Activated naive CD4-positive, alpha-beta T cell treated with anti-CD3 and anti-CD28 coated beads for 36 hours (primary cell): ENCODE measurements at places on chromosomes 7 and 10.
A peak's percentile ranks its signal among the peaks of the same experiment; 100 is the strongest.

DNA sequence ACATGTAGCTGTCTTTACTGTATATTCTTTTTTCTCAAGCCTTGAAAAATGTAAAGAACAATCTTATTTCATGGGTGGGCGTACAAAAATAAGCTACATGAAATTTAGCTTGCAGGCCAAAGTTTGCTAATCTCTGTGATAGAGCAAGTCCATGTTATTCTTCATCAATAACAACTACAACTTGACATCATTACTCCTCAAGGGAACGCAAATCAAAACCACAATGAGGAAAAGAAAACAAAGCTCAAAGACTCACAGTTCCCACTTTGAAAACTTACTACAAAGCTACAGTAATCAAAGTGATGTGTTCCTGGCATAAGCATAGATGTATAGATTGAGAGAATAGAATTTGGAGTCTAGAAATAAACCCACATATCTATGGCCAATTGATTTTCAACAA, 62.5 kb downstream of the GNA12 start:
- DNase-seq = no peak

GRCh38 chr10:51602326-51602725, 97.1 kb downstream of the CSTF2T start:
- no peak for DNase-seq

DNA sequence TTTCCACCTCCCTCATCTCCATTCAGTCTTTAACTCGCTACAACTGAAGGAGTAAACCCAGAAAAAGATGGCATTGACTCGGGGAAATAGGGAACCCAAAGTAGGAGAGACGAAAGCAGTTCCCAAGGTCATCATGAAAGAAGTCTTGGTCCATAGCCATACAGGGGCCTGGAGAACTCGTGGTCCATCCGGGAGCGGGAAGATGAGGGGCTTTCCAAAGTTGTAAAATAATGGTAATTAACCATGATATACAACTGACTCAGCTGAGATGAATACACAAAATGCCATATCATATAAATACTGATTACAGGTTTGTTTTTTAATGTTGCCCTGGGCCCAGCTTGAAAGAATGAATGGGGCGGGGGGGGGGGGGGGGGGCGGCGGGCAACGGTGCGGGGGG, 32.3 kb downstream of the RBM17 start:
- no peak for DNase-seq

DNA sequence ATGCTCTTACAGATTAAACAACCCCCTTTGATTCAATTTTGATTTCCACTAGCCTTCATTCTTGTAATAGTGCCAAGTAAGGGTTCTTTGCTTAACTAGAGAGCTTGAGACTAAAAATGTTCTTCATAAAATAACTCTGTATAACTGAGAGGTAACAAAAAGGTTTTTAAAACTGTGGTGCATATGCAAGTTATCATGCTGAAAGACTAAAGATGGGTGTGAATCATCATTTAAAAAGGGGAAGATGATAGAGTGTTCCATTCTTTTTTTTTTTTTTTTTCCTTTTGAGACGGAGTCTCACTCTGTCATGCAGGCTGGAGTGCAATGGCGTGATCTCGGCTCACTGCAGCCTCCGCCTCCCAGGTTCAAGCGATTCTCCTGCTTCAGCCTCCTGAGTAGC, 11.1 kb downstream of the MDFIC start:
- no peak for DNase-seq

DNA sequence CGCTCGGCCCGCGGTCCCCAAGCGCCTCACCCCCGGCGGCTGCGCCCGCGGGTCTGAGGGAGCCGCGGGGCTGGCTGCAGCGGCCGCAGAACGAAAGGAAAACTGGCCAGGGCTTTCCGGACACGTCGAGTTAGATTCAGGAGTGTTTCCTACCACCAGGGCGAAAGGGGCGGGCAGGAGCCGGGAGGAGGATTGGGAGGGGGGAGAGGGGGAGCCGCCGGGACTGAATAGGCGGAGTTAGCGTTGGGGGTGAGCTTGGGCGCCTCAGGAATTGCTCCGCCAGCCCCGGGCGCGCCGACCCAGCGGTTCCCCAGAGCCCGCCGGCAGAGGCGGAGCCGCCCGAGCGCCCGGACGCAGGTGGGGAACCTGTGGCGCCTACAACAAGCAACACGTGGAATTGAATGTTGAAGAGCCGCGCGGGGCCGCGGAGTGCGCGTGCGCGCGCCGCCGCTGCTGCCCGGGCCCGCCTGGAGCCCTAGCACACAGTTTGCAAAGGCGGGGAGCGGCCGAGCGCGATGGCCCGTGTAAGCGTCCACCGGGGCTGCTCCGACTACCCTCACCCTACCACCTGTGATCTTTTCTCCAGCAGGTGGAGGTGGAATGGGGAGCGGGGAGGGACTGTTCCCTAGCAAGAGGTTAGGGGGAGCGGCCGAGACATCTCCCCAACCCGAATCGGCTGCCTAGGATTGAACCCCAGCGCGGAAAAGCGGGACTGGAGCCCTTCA, at the start of gene CADPS2:
CADPS2 (minus strand) TSS at position 104 of the 725 bp plus-strand sequence. CDS start 123 bp downstream, outside the sequence.
- DNase-seq = peak; percentile 9

GRCh38 chr10:71316786-71317160, 2.3 kb upstream of the SLC29A3 start:
- no peak for DNase-seq

DNA sequence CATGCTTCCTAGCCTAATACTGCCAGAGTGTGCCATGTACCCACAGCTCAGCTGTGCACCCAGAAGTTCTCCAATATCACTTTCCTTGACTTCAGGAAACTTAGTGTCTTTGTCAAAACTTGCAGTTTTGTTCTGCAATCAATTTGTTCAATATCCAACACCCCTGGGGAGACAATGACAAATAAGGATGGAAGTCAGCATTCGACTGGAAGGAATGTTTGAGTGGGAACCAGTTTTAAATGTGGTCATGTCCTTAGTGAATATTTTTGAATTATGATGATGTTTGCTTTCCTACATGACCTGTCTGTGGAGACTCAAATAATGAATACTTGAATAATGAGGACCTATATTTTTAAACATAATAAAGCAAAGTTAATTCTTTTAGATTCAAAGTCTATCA, 112.0 kb downstream of the ANK3 start:
- DNase-seq = no peak

GRCh38 chr7:84506151-84506550, 311.6 kb upstream of the SEMA3A start:
- no peak for DNase-seq

- DNase-seq = peak; percentile 65
Observed at GRCh38 chr10:43292755-43293676, 26.2 kb upstream of the RASGEF1A start.

DNA sequence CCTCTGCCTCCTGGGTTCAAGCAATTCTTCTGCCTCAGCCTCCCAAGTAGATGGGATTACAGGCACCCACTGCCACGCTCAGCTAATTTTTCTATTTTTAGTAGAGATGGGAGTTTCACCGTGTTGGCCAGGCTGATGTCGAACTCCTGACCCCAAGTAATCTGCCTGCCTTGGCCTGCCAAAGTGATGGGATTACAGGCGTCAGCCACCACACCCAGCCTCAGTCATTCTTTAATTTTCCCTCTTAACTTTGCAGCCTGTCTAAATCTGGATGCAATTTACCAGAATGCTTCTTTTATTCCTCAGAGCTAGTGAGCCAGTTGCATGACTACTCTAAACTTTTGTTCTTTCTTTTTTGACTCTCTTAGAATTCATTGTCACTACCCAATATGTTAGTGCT, 90.5 kb upstream of the CSTF2T start:
- no peak for DNase-seq
